ENCODE measurements at places on chromosomes 7 and 10.
A peak's percentile ranks its signal among the peaks of the same experiment; 100 is the strongest.

DNA sequence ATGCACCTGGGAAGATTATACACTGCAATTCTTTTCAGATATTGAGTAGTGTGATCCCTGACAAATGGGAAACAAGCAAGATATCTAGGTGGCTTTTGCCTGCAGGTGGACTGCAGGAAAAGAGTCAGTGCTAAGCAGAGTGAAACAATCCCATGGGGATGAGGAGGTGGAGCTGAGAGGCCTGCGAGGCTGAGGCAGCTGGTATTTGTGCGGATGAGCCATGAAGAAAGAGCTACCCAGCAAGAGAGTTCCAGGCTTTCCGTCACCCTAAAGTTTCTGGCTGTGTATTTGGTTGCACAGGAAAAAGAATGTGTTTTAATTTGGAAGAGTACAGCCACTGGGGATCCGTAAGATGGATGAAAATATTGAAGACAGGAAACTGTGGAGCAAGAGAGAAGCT lies 714.1 kb upstream of the COBL start:
- no peak for DNase-seq

DNA sequence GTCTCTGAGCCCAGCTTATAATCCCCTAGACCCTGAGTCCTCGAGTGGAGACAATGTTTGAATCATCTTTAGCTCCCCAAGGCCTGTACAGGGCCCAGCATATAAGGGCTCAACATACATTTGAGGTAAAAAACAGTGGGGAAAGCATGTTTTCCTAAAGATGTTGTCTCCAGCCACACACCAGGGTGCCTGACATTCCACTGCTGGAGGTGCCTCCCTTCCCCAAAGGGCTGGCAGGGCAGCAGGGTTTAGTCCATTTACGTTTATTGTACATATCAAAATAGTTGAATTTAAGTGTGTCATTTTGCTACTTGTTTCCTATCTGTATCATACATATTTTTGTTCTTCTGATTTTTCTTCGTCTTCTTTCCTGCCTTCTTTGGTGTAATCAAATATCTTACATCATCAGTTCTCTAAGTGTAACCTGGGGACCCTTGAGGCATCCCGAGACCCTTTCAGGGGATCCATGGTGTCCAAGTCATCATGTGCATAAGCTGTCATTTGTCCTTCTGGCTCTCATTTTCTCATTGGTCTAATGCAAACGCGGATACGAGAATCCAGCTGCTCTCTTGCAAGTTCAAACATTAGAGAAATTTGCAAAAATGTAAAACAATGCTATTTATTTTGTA lies 101.6 kb downstream of the PDGFA start:
- DNase-seq = no peak

- DNase-seq = no peak
Observed at GRCh38 chr7:143351060-143351459, 11.5 kb downstream of the FAM131B start.

DNA sequence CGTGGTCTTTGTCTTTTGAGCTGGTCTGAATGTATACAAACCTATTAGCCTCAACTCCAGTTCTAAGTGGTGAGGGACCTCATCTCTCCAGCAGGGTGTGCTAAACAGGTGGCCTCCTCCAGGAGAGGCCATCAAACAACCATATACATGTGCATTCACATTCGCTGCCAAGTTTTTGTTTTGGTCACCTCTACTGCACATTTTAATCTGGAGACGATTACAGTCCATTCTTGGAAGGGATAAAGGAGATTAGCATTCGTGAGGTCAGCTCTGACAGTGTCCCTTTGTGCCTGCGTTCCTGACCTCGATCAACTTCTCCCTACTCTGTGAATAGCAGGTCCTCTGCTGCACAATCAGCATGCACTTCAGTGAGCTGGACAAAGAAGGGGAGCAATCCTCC lies 60.8 kb downstream of the RHOBTB1 start:
- DNase-seq = no peak

DNA sequence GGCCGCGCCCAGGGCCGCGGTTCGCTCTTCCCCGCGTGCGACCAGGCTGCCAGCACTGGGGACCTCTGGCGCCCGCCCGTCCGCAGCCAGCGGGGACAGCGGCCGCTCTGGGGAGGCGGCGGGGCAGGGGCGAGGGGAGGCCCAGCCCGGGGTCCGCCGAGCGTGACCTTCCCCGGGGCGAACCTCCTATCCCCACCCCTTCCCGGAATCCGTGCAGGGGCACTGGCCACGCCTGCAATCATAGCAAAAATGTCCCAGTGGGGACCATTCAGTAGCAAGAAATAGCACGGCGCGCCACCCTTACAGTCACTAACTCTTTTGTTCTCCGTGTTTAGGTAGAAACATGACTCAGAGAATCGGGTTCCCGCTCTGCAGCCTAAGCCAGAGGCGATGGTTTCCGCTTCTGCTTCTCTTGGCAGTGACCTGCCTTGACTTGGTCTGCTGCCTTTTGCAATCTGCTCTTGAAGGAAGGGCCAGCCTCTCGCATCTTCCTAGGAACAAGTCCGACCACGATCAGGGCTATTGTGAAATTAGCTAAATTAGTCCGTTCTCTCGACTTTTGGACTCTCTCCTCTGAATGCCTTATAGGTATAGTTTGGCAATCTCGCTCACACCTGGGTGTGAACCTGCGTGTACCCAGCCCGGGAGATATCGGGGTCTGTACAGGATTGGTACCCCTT lies 79.3 kb upstream of the ACBD5 start:
- peak; percentile 36 for DNase-seq

GRCh38 chr7:104784686-104785085 lies 229.3 kb upstream of the KMT2E start:
- DNase-seq = no peak

DNA sequence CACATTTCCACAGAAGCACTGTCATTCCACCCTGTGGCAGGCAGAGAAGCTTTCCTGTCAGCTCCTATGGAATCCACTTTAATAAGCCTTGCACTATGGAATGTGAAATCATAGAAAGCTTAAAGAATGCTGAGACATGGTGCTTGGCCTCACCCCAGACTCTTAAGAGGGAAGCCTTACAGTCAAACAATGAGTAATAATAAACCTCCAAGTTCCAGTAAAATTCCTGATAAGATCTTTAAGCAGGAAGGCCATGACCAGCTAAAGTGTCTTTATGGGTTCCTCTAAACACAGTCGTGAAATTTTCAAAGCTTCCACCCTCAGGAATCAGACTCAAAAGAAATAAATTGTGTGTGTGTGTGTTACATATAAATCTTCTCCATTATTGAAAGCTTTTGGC lies 11.9 kb upstream of the TEX36 start:
- no peak for DNase-seq

- DNase-seq = no peak
Observed at GRCh38 chr7:155597753-155598140, 46.7 kb upstream of the RBM33 start.

DNA sequence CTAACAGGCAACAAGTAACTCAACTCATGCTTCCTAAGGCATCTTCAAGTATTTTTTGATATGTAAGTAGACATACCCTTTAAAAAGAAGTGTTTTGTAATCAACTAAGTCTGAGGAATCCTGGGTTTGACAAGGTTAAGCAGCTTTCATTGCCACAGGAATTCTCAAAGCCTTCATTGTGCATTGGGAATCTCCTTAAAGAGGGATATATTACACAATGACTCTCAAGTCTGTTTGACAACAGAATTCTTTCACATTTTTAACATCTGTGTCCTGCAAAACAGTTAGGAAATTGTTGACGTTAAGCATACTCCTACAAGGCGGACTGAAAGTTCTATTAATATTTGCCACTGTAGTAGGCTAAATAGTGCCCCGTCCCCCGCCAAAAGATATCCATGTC lies 71.4 kb downstream of the SGMS1 start:
- no peak for DNase-seq

DNA sequence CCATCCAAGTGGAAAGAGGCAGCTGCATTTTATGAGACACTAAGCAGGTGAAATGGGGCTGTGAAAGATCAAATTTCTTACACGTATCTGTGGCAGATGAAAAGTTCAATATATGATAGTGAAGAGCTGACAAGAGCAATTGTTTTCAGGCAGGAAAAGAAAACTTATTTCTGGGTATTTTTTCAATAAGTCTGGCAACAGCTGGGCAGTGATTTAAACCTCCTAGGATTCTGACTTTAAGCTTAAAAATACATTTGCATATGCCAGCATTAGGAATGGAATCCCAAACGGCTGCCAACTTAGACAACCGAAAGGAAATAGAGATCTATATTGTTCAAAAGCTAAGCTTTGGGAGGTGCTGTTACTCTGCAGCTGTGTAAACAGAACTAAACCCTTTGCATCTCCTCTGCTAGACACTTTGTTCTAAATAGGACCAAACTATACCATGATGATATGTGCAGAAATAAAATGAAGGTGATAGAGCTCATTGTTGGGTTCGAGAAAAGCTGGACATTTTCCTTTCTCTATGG lies 26.1 kb downstream of the DYNC1I1 start:
- DNase-seq = no peak

DNA sequence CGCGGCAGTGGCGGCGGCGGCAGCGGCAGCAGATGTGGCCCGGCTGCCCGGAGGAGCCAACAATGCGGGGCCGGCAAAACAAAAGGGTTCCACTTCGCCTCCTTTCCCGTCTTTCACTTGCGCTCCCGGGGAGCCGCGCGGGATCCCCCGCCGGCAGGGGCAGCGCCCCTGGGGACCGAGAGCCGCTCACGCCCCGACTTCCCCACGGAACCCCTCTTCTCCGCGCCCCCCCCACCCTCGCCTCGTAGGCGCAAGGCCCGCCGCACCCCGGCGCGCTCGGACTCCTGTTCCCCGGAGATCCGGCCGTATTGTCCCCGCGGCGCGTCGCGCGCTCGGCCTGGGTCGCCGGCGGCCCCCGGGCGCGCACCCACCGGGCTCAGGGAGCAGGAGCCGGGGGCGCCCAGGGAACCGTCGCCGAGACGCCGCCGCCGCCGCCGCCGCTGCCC lies 854 bp downstream of the CTBP2 start:
- no peak for DNase-seq

- DNase-seq = no peak
Observed at GRCh38 chr10:3766046-3766756, 18.8 kb downstream of the KLF6 start.

GRCh38 chr7:138992052-138992531 lies 10.9 kb upstream of the KIAA1549 start:
- peak; percentile 6 for DNase-seq

GRCh38 chr7:20107582-20107981 lies 109.6 kb downstream of the MACC1 start:
- DNase-seq = no peak

DNA sequence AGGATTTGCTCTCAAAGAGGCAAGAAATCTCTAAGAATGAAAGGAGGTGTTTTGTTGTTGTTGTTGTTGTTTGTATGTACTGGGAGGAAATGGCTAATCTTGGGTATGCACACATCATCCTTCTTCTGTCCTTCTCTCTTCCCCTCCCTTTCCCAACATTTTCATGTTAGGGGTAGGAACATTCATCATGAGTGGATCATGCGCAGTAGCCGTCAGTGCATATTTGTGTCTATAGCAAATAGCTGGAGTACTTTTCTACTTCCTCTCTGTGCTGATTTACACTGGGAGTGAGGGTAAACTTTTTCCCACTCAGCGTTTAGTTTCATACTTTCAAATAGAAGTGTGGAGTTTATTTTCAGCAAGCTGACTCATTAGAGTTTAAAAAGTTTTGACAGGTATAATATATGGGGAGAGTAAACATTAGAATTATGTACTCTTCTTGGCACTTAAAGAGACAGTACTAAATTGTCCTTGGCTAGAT lies 80.5 kb upstream of the PRKG1 start:
- DNase-seq = no peak
